T-helper 2 cell treated with Interferon-gamma antibody and Interleukin-4, amounts not matched to agents 5 μg/mL and 100 μg/mL, for 36 hours (primary cell): ENCODE measurements at places on chromosomes 13 and 19.
A peak's percentile ranks its signal among the peaks of the same experiment; 100 is the strongest.

DNA sequence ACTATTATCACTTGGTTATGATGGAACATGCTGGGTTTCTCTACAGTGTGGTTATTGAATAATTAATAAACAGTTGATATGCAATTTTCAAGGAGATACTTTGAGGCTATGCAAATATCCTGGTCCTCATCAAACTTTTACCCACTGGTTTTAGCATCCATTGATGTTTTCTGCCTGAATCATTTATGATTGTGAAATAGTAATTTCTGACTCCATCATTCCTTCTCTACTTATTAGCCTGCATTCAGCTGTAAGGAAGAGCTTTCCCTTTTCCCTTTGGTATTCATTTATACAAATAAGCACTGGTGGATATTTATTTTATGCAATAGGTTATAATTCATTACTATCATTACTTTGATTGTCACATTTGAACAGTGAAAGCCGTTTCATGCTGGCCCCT lies 13.9 kb upstream of the DNAJC15 start:
- DNase-seq = no peak

DNA sequence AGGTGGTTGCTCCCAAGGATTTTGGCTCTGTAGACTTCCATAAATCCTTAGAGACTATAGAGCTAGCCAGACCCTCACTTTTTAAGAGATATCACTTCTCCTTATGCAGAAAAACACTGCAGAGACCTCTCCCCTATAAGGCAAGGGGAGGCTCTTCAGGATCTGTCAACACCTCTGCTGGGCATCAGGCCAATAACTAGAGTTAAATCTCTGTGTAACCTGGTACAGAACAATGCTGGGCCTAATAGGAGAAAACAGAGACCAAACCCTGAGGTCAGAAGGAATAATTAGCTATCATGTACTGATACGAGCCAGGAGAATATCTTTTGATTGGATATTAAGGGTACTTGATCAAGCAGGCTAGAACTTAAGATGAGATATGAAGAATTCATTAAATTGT lies 358.5 kb downstream of the TBC1D4 start:
- no peak for DNase-seq

GRCh38 chr19:18294467-18294864 lies 13.0 kb upstream of the JUND start:
- DNase-seq = peak; percentile 90

GRCh38 chr13:26257049-26257448 lies 3.1 kb downstream of the CDK8 start:
- DNase-seq = no peak

DNA sequence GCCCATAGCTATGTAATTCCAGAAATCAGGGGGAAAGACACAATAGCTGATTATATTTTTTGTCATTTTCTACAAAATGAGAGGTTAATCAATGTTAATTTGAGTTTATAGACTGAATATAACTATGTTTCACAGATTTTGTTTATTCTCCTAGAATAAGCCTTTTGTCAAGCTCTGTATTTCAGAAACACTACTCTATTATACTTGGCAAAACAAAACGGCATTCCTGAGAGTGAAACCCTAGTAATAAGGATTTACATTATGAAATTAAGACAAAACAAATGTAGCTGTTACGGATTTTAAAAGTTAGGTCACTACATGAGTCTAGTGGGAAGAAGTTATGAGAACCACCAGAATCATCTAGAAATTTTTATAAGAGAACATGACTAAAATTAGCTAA lies 334.2 kb downstream of the KLF12 start:
- no peak for DNase-seq

GRCh38 chr13:113761136-113761535 lies 2.1 kb downstream of the TMEM255B start:
- no peak for DNase-seq

GRCh38 chr13:90428522-90429210 lies 918.8 kb upstream of the MIR17HG start:
- DNase-seq = no peak

- DNase-seq = no peak
Observed at GRCh38 chr19:40366697-40367561, 18.4 kb downstream of the PLD3 start.

GRCh38 chr13:47632311-47632710 lies 368.8 kb downstream of the SUCLA2 start:
- no peak for DNase-seq

DNA sequence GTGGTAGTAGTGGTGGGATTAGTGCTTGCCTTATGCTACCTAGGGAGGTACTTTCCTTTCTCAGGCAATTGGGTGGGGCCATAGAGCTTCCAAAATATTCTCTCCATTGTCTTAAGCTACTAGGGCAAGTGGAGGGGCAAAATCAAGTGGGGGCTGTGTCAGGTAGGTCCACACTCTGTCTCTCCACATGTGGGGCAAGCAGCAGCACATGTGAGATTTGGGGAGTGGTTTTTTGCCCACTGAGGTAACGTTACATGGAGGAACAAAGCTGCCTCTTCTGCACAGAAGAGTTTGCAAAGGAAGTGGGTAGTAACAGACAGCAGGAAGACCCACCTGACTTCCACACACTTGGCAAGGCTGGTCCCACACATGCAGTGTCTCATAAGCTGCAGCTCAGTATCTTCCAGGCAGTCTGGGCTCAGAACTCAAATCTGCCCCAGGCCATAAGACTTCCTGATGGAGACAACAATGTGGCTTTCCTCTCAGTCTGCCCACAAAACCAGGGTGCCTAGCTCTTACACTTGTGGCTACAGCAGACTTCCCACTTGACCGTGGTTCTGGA lies 1581.5 kb upstream of the PCDH20 start:
- DNase-seq = no peak

GRCh38 chr19:7833225-7834099 lies 3.4 kb downstream of the EVI5L start:
- DNase-seq = no peak

GRCh38 chr19:33235996-33236350 lies 10.3 kb upstream of the SLC7A10 start:
- no peak for DNase-seq

DNA sequence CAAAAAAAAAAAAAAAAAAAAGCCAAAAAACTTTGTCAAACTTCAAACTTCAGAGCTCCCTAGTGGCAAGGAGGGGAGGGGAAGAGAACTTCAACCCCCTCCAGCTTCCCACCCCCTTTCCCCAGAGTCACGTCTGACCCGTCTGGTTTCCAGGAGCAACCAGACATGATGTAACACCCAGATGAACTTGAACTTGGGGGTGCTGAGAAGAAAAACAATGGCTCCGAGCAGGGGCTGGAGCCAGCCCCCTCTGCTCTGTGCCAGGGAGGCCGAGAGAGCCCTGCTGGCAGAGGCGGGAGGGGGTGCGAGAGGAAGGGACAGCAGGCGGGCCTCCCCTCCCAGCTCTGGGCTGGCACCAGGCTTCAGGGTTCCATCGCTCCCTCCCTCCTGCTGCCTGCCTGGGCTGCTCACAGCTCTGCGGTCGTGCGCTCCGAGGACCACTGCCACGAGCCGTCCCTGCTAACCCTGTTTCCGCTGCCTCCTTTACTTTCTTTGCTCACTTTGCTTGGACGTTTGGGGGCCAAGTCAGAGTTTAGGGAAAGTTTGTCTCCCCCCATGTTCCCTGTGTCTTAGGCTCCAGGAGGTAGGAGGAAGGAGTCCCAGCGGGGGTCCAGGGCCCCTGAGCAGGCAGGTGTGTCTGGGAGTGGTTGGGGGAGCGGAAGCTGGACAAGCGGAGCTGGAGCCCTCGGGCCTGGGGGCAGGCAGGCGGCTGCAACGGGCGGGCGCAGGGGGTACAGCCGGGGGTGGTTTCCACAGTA lies 11.1 kb downstream of the LYL1 start:
- no peak for DNase-seq

DNA sequence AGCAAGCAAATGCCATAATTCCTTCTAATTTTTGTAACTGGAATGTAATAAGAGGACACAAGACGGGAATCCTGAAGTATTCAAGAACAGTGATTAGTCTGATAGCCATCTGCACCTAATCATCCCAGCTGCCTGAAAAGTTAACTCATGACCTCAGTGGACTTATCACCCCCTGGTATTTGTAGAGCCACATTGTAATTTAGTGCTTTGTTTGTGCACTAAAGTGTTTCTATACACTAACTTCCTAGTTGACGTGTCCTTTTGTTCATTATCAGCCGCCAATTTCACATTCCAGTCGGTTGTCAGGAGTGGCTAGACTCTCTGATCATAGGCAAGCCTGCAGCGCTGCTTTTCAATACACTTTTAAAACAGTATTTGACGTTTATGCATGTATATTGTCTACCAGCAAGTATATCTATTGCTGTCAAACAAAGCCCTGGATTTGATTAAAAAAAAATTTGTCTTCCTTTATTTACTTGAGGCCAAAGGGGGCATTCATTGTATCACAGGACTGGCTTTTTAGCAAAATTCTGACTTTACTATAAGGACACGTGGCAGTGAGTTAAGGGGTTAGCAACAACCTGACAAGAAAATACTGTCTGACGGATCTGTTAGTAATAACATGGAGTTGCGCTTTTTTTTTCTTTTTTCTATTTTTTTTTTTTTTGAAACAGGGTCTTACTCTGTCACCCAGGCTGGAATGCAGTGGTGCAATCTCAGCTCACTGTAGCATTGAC lies 10.4 kb upstream of the SOX21 start:
- DNase-seq = no peak

DNA sequence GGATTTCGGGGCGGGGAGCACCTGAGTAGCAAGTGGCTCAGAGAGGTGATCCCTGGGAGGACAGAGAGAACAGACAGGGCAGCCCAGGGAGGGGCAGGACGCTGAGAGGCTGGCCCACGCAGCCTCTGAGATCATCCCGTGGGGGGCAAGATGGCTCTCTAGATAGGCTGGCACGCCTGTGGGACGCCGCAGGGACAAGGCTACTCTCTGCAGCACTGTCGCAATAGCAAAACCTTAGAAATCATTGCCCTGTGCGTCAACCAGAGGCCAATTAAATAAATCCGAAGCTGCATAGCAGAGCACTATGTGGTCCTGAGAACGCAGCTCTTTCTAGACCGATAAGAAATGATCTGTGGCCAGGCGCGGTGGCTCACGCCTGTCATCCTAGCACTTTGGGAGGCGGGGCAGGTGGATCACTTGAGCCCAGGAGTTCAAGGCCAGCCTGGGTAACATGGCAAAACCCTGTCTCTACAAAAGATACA lies 5.1 kb downstream of the PEX11G start:
- DNase-seq = no peak

DNA sequence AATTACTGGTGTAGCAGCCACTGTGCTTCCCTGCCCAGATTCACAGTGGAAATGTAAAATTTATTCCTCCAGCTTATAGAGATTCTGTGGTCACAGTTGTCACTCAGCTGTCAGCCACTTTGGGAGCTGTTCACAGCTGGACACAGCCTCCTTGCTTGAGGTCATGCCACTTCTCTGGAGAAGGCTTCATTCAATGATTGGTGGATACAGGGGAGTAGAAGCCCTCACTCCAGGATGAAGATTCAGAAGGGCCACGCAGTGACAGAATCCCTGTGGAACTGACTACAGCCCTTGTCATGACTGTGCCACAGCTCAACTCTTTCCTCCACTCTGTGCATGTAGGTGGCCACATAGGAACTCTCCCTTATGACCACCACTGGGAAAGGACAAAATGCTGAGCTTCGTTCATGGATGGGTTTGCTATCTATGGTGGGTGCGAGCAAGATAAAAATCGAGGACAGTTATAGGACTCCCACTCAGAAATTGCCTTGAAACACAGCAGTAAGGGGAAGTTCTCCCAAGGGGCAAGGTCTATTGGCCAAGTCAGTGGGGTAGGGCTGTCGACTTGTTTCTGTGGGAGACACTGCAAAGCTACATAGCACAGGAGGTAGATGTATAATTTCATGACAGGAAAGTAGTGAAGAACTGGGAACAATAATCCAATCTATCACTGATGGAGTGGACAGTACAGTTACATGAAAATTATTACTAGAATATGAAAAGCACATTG lies 98.7 kb downstream of the CCNA1 start:
- no peak for DNase-seq

DNA sequence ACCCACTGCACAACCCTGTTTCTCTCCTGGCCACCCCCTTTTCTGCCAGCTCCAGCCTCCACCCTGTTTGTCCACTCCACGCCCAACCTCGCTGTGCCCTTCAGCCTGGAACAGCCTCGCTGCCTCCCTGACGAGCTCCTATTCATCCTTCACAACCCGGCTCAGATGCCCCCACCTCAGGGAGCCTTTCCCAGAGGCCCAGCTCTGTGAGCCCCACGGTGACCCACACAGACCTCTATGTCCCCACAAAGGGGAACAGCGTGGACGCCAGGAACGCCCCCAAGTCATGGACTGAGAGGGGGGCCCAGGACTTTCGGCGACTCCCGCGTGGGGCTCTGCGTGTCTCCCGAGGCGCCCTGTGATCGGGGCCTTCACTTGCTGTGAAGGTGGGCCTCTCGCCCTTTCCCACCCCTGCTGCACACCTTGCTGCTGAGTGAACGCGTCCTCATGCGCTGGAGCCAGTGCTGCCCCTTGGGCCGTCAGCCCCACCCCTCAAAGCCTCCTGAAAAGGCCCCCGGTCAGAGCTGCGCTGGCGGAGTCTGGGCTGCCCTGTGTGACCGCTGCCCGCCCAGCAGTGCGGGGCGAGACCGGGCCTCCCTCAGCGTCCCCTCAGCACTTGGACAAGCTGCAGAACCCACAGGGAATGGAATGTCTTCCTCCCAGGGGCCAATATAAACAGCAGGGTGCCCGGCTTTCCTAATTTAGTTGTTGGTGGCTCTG lies 40.0 kb downstream of the ADPRHL1 start:
- DNase-seq = no peak

- DNase-seq = no peak
Observed at GRCh38 chr19:31160336-31160926, 188.8 kb downstream of the TSHZ3 start.

DNA sequence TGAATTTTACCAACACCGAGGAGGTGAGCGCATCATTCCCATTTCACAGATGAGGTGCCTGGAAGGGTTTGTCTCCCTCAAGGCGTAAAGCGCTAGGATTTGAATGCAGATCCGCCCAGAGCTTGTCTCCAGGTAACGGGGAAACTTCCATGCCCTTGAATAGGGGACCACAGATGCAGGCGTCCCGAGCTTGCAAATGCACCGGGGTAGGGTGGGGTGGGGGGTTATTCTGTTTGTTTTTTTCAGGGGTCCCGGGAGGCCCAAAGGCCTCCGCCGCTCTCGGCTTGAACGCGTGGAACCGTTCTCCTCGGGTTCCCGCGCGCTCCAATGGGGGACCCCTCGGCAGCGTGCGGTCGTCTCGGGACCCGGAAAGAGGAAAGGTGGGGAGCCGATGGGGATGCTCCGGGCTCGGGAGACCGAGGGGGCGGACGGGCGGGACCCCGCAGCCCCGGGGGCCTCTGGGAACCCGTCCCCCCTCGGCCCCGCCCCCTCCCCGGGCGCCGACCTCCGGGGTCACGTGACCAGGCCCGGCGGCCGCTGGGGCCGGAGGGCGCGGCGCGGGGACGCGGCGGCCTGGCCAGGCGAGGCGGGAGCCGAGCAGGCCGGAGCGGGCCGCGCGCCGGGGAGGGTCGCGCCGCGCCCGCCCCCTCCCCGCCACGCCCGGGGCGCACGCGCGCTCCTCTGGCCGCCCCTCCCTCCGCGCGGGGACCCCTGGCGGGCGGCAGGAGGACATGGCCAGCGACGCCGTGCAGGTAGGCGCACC lies at the start of gene PKN1:
Gene PKN1 (plus strand): TSS at position 516 of the 763 bp plus-strand sequence. CDS start 216 bp downstream, at position 732.
- DNase-seq = peak; percentile 62

GRCh38 chr13:96091164-96092117 lies 1.5 kb downstream of the HS6ST3 start:
- no peak for DNase-seq

- no peak for DNase-seq
Observed at GRCh38 chr13:51816604-51817249, 12.8 kb upstream of the DHRS12 start.

- no peak for DNase-seq
Observed at GRCh38 chr19:53394522-53394973, 401 bp upstream of the ZNF765 start.
